ENCODE measurements at places on chromosomes 2 and 18.

DNA sequence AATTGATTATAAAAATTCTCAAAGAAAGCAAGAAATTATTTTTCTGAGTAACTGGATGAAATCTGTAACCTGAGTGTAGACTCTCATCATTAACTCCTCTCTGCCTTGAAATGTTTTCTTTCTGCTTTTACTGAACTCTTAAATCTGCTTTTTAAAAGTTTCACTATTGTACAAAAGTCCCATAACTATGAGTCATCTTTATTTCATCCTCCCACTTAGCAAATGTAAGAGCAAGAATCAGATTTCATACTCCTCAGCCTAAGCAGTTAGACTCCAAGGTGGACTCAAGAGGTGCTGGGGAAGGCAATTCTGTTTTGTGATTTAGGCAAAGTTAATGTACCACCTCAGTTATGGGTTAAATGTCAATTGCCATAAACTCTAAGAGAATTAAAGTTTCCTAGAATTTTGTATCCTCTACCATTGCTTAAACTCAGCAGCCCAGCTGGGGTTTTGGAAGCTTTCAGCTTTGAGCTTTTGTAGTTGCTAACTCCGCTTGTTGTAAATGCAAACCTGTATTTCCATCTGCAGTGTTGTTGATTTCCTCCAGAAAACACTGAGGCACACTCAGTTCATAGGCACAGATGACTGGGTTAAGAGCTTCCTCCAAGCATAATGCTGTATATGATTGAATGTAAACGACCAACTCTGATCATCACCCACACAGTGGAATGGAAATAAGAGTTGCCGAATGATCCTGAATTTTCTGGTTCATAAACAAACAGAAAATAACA lies 268.8 kb downstream of the ARHGAP15 start:
- no peak for DNase-seq

- no peak for DNase-seq
These were observed 38.8 kb downstream of the NRP2 start for GRCh38 chr2:205721057-205721449.

GRCh38 chr2:106080959-106081358 lies 113.1 kb downstream of the UXS1 start:
- no peak for DNase-seq

DNA sequence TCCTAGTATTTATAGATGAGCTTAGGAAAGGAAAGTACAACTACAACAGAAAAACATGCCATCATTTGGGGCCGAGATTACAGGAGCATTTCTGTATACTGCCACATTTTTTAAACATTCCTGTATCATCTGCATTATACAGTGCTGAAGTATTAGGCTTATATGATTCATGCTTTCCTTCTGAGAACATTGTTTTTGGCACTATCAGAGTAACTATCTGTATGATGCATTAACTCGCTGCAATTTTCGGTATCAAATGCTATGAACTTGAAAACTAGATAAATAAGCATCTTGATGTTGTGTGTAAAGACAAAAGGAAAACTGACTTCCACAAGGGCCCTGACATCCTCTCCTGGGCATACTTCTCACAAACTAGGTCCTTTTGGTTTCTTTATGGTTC lies 102.0 kb downstream of the RIT2 start:
- no peak for DNase-seq

DNA sequence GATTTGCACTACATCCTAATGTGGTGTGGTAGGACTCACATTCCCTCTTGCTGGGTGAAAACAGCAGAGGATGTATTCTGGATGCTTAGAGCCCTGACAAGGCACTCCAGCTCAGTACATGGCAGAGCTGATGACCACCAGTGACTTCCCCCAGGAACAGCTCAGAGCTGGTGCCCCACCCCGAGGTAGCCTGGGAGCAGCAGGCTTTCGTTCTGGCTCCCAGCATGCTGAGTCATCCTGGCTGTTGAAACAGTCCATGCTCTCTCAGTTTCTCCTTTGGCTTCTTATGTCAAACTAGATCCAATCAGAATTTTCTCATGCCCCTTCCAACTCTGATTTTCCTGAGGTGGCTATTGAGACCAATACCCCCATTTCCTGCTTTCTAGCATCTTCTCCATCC lies 438.2 kb downstream of the NBAS start:
- DNase-seq: no peak

- DNase-seq: no peak
These were observed 28.8 kb upstream of the RMDN2 start for GRCh38 chr2:37896319-37896718.

GRCh38 chr2:64018701-64019082 lies 536 bp downstream of the VPS54 start:
- DNase-seq: no peak

DNA sequence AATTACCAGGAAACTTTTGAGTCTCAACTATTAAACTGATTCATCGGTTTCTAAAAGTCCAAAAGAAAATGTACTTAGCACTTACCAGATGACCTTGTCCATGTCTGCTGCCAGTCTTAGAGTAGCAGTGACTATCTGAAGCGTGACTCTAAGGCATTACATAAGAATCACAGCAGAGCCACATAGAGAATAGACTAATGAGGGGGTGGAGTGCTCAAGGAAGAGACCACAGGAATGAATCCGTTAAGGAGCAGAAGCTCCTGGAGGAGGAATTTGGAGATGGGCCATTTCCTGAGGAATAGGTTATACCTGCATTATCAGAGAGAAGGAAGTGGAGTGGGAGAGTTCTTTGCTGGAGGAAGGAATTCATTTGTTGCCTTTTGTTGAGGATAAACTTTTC lies 116.0 kb downstream of the MAP3K20 start:
- no peak for DNase-seq

GRCh38 chr2:170524828-170525565 lies 190.1 kb upstream of the SP5 start:
- DNase-seq: no peak

DNA sequence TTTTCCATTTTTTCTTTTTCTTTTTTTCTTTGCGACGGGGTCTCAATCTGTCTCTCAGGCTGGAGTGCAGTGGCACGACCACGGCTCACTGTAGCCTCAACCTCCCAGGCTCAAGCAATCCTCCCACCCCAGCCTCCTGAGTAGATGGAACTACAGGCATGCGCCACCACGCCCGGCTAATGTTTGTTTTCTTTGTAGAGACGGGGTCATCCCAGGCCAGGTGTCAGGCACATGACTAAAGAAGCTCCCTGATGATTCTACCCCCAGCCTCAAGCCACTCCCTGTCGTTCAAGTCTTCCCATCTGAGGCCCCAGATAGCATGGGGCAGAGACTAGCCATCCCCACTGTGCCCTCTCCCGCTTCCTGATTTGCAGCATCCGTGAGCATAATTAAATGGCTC lies 9.8 kb upstream of the FZD5 start:
- DNase-seq: no peak
